Putamen (tissue), 1 donor: ENCODE measurements at places on chromosomes 3 and 15.

DNA sequence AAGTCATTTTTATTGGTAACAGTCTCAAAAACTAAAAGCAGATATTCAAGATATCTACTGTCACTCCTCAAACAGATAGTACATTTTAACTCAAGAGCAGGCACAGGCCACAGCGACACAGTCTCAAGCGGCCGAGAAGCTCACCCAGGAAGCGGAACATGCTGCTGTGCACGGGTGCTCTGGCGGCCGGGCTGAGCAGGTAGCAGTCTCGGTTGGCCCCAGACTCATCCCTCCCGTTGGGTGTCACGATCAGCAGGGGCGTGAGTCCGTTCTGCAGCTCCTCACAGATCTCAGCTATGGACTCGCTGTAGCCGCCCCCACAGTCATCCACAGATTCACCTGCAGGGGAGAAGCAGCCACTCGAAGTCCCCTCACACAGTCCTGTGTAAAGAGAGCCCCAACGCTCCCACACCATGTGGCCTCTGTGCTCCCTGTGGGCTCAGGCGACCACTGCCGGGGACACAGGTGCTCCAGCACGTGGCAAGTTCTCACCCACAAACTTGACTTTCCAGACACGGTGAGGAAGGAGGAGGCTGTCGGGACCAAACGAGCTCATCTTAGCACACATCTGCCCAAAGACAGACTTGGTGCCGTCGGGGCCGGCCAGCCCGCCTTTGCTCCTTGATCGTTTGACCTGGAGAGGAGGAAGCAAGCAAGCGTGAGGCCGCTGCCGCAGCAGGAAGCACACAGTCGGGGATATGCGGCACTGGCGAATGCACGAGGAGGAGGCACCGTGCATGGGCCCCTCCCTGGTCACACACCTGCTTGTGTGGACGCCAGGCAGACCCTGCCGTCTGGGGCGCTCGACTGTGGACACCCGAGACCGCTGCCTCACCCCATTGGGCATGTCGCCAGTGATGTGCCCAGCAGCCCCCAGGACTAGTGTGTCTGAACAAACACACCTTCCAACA lies 17.7 kb upstream of the OCA2 start:
- no peak for DNase-seq

DNA sequence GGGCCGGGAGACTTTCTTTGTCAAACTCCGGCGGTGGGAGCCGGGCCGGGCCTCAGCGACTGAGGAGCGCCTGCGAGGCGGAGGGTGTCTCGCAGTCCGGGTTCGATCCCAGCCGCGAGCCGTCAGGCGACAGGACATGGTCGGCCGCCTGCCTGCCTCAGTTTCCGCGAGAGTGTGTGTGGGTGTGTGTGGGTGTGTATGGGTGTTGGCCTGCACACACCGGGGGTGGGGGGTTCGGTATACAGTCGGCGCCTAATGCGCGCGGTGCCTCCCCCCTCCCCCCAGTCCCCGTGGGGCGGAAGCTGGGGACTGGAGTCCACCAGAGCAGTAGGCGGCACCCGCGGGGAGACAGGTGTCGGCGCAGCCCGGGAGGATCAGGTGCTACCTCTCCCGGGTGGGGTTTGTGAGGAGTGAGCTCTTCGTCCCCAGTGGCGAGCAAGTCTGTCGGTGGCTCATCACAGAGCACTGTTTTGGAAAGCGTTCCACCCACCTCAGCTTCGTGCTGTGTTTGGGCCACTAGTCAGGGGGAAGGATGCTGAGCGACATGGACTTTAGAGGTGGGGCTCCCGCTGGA lies 246.3 kb downstream of the GOLGA6L6 start:
- no peak for DNase-seq

DNA sequence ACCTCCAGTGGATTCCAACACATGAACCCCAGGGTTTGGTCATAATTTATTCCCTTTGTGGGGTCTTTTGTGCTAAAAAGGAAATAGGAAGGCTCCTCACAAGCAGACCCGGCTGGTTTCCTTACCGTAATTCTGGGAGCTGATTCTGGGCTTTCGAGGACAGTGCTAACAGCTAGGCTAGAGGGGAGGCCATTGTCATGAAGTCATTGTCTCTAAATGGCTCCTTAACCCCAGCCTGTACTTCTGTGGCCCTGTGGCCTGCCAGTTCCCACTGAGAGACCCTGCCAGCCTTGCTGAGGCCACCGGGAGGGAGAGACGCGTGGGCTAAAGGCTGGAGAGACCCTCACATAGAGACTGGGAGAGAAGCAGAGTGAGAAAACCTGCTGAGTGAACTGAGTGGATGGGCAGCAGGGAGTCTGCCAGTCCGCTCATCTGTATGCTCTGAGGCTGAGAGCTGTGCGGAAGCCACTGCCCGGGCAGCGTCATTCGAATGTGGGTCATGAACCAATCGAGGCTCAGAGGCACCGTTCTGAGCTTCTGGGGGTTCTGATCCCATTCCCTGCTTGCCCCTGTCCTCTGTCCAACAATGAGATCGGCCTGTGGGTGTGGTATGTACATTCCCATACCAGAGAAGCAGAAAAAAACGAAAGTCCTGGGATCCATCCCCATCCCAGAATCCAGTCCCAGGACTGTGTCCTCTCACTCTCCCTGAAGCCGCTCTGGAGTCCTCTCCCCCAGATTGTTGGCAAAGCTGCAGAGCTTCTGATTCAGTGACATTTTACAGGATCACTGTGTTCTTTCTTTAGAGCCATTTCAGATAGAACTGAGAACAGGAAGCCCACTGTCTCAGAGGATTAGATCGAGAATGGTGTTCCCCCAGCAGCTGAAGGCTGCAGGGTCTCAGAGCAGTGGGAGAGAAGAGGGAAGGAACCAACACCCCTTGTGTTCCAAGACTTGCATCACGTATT lies 21.3 kb upstream of the DGKG start:
- DNase-seq = no peak

DNA sequence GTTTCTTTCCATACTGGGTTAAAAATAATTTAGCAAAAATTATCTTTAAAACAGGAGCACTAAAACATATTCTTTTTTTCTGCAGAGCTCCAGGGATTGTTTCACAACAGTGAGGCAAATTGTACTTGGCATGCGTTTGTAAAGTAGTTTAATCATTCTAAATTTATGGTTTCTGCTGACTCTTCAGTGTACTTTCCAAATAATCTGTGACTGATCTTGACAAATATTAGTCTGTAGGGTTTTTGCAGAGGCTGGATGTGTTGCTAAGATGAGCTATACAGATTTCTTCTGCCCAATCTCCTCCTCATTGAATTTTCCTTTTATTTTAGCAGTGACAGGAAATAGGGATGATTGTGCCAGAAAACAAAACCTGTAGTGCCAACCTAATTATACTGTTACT lies 328.0 kb upstream of the MANF start:
- no peak for DNase-seq

- DNase-seq = no peak
Observed at GRCh38 chr15:95910643-95911212, 419.8 kb upstream of the NR2F2 start.

GRCh38 chr3:171965067-171965712 lies 74.2 kb upstream of the FNDC3B start:
- DNase-seq = no peak

- DNase-seq = no peak
Observed at GRCh38 chr15:60531801-60532200, 52.9 kb upstream of the ICE2 start.

GRCh38 chr3:124634210-124635168 lies 95.8 kb upstream of the UMPS start:
- DNase-seq = no peak

- DNase-seq = no peak
Observed at GRCh38 chr15:27936164-27936563, 163.0 kb downstream of the OCA2 start.
